ENCODE measurements at places on chromosomes 1 and 21.

- DNase-seq: no peak
These were observed 4.0 kb upstream of the TRIM11 start for GRCh38 chr1:228410671-228411070.

DNA sequence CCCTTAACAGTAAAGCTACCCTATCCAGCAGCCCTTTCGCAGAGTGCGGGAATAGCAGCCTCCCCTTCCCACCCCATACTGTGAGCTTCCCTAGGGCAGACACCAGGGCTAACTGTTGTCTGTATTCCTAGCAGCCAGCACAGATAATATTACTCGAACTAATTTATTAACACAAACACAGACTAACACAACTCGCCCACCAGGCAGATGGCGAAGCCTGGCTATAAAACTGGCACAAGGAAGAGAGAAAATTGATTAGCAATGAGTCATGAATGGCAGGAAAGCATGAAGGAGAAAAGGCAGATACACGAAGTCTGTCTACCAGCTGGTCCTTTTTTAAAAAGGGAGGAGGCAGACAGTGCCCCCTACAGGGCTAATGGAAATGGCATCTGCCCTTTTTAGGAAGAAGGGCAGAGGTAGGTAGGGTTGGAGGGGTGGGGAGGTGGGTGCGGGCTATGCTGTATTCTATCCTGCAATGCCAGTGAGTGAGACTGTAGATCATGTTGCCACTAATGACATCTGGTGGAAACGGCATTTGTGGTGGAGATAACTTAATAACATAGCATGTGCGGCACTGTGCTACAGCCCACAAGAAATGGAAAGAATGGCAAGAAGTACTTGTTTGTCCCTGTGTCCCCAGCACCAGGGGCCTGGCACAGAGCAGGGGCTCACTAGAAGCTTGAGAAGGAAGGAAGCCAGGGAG lies 30.6 kb upstream of the CTPS1 start:
- peak; percentile 83 for DNase-seq

DNA sequence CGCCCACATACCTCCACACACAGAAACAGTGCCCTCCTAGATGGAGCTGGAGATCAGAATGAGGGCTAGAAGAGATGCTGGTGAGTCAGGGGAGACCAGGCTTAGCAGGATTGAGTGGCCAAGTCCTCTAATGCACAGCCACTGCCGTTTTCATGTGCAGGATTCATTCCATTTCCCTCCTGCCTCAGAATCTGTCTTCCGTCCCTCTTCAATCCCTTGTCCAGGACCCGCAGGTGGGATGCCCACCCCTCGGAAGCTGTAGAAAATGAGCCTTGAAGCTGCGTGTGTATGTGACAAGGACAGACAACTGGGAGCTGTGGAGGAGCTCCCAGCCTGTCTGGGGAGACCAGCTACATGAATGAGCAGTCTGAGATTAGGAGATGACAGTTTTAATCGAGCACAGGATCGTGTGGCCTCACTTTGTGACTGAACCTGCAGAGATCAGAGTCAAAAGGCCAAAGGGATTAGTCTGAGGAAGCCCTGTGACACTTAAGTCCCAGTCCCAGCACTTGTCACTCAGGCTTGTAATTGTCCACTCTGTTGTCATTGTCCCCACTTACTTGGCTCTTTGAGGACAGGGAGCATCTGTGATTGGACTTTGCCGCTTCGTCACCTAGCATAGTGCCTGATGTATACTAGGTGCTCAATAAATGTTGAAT lies 22.0 kb downstream of the LGR6 start:
- no peak for DNase-seq

- DNase-seq: no peak
These were observed 172.8 kb upstream of the GREM2 start for GRCh38 chr1:240784776-240785175.
